ENCODE measurements at places on chromosomes 5 and 9.

DNA sequence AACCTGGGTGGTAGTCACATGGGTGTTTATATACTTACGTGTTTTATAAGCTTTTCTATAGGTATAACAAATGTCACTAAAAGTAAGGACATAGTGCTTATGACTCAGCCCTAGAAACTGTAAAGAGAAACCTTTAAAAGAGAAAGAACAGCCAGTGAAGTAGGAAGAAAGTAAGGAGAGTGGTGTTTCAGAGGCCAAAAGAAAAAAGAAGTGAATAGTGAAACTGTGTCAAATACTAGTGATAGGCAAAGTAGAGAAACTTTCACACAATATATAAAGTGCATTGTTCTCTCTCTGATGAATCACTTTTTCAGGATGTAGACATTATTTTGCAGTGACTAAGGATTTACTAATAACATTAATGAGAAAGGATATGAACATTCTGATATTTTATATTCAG lies 74.2 kb upstream of the SUSD1 start:
- no peak for DNase-seq

- no peak for DNase-seq
Measured at GRCh38 chr5:31408814-31409213, 123.1 kb downstream of the DROSHA start.

DNA sequence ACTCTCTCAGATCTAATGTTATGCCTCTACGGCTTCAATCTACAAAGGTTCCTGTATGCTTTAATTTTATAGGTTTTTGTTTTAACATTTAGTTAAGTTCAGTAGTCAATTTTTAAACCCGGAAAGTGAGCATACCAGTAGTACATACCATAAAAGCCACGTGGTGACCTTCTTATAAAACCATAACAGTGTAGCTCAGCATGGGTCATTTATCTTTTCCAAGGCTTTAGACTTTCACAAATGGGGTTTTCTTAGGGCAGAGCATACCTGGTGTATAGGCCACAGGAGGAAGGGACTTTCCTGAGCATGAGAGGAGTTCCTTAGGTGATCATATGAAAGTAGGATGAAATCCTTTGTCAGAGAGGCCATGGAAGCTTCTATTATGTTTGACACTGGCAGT lies 23.2 kb downstream of the ECM2 start:
- DNase-seq: no peak

- DNase-seq: no peak
Measured at GRCh38 chr5:17713301-17713700, 79.0 kb downstream of the TAF11L14 start.

DNA sequence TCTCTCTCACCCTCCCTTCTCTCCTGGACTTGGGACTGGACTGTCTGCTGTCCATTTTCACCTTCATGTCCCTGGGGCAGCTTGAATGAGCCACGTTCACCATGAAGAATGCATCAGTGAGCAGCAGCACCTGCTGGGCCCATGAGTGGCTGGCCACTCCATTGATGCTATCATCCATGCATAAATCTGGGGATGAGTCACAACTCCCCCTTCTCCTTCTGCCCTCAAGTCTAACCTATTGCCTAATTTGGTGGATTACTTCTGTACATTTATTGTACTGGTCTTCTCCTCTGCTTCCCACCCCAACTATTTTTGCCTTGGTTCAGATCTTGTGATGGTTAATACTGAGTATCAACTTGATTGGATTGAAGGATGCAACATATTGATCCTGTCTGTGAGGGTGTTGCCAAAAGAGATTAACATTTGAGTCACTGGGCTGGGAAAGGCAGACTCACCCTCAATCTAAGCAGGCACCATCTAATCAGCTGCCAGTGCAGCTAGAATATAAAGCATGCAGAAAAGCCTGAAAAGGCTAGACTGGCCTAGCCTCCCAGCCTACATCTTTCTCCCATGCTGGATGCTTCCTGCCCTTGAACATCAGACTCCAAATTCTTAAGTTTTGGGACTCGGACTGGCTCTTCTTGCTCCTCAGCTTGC lies 46.7 kb downstream of the GDNF start:
- no peak for DNase-seq

DNA sequence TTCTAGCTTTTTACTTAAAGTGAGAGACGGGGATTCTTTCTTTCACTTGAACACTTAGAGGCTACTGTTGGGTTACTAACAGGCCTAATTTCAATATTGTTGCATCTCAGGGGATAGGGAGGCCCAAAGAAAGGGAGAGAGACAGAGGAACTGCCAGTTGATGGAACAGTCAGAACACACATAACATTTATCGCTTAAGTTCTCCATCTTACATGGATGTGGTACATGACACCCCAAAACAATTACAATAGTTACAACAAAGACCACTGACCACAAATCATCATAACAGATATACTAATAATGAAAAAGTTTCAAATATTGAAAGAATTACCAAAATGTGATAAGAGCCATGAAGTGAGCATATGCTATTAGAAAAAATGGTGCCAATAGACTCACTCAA lies 4.3 kb upstream of the RIC1 start:
- DNase-seq: no peak

DNA sequence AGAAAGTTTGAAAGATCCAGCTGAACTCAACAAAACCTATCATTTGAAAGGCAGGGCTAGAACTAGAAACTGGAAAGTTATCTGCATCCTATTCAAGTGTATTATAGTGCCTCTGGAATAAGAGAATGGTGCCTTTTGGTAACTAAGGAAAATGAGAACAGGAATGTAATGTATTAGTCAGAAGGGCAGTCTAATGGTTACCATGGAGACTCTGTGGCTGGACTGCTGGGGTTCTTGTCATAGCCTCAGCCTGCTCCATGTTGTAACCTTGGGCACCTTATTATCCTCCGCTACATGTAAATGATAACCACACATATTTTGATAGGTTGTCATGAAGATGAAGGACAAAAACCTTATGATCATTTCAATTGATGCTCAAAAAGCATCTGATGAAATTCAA lies 24.6 kb upstream of the IFNB1 start:
- no peak for DNase-seq

GRCh38 chr5:111173476-111173875 lies 50.7 kb upstream of the CAMK4 start:
- no peak for DNase-seq

DNA sequence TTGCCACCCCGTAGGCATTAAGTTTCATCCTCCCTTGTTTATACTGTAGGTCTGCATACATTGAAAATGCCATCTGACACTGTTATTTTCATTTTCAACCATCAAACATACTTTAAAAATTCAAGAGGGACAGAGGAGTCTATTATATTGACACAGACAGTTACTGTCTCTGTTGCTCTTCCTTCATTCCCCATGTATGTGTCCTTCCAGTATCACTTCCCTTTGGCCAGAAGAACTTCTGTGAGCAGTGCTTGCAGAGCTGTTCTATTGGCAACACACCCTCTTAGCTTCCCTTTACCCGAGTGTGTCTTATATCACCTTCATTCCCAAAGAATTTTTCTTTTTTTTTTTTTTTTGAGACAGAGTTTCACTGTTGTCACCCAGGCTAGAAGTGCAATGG lies 42.8 kb downstream of the RASGEF1C start:
- DNase-seq: no peak

DNA sequence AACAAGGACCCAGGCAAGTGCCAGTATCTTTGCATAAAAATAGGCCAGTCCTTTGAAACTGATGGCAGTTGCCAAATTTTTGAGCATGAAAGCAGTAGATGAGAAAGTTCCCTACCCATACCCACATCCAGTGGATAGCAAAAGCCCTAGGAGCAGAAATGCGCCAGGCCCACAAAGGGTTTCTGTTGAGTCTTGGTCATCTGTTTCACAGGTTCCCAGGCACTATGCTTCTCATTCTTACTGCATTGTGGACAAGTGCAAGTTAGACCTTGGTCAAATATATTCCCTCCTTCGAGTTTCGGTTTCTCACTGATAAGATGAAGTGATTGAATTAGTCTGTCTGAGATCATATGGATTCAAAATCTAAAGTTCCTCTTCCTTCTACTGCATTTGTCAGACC lies 152.3 kb downstream of the NR3C1 start:
- DNase-seq: no peak

DNA sequence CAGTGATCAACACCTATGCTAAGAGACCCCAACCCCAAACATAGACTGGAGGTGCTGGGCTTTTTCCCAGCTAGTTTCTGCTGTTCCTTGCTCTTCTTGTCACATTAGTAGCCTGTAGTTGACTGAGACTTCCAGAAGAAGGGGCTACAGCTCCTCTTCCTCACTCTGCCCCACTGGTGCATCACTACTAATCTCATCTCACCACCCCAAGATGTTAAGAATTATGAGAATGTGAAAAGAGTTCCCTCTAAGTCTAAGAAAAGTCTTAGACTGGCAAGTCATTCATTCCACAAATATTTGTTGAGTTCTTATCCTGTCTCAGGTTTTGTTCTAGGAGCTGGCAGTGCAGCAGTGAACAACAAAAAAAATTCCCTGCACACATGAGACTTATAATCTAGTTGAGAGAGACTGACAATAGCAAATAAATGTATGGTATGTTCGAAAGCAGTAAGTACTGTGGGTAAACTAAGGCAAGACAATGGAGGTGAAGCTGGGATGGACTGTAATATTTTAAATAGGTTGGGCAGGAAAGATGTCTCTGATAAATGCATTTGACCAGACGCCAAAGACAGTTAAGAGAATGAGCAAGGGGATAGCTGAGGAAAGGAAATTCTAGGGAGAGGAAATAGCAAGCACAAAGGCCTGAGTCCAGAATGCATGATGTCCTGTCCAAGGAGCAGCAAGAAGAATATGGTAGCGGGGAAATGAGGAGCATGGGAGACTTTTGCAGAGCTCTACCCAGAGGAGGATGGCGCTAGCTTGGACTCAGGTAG lies 92.3 kb downstream of the PTCD2 start:
- no peak for DNase-seq

GRCh38 chr5:38426490-38426889 lies 130.0 kb downstream of the LIFR start:
- no peak for DNase-seq

- DNase-seq: peak; percentile 48
Measured at GRCh38 chr5:152505442-152506042, 100.5 kb upstream of the NMUR2 start.

- peak; percentile 2 for DNase-seq
Measured at GRCh38 chr5:153629027-153629895, 138.8 kb downstream of the GRIA1 start.
